ENCODE measurements at places on chromosomes 6 and 20.

DNA sequence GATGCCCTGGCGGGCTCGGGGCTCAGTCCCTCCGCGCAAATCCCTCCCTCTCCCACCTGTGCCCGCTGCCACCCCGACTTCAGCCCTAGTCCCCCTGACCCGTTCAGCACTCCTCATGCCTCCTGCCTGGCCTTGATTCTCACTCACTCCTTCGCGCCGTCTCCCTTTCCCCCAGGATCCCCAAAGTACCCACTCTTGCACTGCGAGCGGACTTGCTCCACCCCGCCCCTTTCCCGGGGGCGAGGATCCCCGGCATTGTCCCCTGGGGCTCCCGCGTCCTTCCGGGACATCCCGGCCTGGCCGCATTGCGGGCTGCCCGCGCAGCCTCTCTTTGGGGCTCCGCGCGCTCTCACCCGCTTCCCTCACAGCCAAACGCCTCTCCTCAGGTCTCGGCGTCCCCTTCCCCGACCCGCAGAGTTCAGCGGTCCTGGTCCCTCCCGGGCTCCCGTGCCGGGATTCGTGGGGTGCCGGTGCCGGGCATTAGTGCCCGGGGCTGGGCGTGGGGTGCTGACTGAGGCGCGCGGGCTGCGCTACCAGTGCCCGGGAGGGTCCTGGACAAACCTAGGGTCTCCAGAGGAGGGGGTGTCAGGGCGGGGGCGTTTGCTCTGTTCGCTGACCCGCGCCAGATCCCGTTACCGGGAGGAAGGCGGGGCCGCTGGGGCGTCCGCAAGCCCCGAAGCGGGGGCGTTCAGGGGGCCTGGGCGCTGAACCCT lies 45.5 kb upstream of the SUPT3H start:
- no peak for DNase-seq

DNA sequence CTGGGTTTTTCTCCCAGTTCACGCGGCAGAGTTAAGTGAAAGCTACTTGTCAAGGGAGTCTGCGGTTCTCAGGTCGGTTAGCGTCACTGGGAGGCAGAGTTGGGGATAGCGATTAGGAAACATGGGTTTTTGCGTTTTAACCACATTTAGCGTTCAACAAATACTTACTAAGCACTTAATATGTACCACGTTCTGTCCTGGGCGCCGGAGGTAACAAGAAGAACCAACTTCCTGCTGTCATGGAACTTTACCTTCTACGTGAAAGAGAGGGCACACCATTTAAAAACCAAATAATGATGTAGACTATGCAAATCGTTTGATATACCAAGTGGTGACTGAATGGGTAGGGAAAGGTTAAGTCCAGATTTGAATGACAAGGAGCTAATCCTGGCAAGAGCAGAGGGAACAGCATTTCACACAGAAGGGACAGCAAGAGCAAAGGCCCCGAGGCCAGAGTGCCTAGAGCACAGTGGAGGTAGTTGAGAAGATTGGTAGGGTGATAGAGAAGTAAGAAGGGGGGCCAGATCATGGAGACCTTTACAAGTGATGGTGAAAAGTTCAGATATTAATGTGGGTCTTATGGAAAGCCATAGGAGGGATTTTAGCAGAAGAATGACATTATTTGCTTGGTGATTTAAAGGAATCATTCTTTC lies 744 bp downstream of the RIOK1 start:
- no peak for DNase-seq

GRCh38 chr6:24522228-24523176 lies 27.7 kb downstream of the ALDH5A1 start:
- DNase-seq = no peak

GRCh38 chr20:32167552-32167951 lies 40.0 kb downstream of the PLAGL2 start:
- DNase-seq = no peak

DNA sequence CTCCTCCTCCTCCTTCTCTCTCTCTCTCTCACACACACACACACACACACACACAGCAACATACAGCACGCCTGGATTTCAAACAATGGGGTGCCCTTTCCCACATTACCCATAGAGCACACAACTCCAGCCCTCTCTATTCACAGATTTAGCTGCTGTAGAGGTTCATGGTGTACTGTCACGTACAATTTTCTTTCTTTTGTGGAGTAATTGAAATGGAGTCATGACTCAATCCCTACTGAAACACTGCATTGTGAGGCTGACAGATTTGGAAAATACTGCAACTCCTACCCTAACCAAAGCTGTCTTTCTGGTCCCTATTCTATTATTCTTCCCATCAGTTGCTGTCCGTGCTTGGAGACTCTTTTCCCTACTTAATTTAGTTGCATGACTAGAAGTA lies 166.9 kb downstream of the EDN1 start:
- no peak for DNase-seq

GRCh38 chr6:40346246-40346645 lies 240.9 kb downstream of the LRFN2 start:
- no peak for DNase-seq

- no peak for DNase-seq
Observed at GRCh38 chr6:104943781-104944180, 13.1 kb upstream of the LIN28B start.

GRCh38 chr20:64212755-64213154 lies 42.8 kb upstream of the PCMTD2 start:
- DNase-seq = peak; percentile 28

GRCh38 chr6:624979-625378 lies 31.9 kb downstream of the HUS1B start:
- peak; percentile 30 for DNase-seq

DNA sequence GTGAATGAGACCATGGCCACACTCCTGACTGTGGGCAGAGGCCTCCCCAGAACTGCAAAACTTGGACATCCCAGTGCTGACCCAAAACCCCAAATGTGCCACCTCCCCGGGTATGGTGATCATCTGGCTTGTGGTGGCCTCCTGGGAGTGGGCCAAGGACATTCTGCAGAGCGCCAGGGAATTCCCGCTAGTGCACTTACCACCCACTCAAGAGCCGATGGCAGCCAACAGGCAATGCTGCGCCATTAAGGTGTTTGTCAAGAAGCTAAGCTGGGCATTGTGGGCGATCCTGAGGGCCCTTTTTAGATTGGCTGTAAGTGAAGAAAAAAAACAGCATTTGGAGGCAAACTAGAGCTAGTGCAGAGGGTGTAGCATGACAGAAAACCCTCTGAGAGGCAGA lies 9.4 kb downstream of the MMP24 start:
- DNase-seq = no peak

DNA sequence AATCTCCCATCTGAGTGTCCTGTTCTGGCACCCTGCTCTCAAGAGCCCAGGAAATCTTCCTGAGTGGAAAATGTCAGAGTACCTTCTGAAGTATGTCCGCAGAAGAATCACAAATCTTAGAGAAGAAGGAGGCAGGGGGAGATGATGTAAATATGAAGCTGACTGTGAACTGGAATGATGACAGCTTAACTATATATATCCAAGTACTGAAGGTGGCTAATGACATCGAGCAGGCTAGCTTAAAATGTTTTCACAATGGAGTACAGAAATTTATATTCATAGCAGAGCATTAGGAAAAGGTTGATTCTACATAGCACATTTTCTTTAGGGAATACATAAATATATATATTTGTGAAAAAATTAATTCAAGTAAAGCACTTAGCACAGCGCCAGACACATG lies 64.3 kb downstream of the BMP5 start:
- DNase-seq = no peak

GRCh38 chr20:568097-568652 lies 24.6 kb upstream of the CSNK2A1 start:
- DNase-seq = no peak

GRCh38 chr6:167113047-167113754 lies 9.7 kb upstream of the CCR6 start:
- no peak for DNase-seq

DNA sequence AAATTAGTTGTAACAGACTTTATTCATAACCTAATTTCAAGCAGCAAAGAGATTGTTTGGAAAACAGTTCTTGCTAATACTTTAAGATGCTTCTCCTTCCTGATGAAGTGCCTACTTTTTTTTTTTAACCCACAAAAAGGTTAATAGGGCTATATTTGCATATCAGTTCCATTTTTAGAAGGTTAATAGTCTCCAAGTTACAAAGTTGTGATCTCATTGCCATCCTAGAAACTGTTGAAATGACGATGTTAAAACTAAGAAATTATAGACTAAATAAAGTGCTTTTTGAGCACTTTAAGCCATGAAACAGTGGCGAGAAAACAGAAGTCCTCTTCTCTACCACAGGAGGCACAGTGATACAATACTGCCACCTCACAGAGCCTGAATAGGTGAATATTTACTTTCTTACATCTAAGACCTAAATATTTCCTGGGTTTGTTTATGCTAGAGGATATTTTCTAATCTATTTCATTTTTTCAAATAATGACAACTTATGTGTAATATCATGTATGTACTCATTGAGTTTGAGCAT lies 5.3 kb downstream of the RNF144B start:
- no peak for DNase-seq

GRCh38 chr6:20028562-20028961 lies 183.7 kb downstream of the MBOAT1 start:
- DNase-seq = no peak

- no peak for DNase-seq
Observed at GRCh38 chr20:40941133-40941610, 87.5 kb upstream of the TOP1 start.

GRCh38 chr20:60648556-60648955 lies 603.5 kb upstream of the CDH4 start:
- no peak for DNase-seq

Measured in pons (tissue), 1 donor.